ENCODE measurements at places on chromosomes 7 and 10. TPM values are rescaled to one million over a fixed set of nuclear protein-coding genes. Genes with fewer than 3 reads are reported as not detected.

GPR37 gene
- 23.6 TPM for polyA plus RNA-seq

UCN3 gene
- not detected for polyA plus RNA-seq

DNA sequence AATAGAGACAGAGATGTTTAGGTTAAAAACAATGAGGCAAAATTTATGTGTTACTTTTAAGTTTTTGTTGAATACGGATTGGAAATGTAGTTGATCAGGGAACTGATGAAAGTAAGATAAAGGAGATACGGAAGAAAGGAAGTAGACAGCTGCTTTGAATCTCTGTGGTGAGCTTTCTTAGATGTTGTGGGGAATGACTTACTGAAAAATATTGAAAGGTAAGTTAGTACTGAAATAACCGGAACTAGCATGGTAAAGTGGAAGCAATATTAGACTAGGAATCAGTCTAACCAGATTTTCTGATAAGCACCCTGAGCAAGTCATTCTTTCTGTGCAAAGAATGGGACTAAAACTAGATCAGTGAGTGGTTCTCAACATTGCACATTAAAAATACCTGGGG, 34.8 kb downstream of the LUC7L2 start:
- DNase-seq = no peak

DNA sequence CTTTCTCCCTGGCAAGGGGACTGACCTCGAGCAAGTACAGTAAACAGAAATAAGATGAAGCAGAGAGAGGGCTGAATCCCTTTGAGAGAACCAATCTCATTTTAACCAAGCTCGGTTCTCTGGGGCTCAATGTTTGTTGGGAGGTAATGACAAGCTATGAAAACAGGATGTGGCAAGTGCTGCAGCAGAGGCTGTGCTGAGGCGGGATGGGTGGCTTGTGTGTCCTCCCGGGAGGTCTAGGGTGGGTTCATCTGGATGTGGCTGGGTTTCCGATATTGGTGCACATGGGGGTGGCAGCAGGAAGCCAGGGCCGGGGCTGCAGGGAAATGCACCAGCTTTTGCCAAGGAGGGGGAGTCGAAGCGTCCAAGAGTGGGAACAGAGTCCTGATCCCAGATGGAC, 84.5 kb downstream of the AOAH start:
- no peak for DNase-seq

DNA sequence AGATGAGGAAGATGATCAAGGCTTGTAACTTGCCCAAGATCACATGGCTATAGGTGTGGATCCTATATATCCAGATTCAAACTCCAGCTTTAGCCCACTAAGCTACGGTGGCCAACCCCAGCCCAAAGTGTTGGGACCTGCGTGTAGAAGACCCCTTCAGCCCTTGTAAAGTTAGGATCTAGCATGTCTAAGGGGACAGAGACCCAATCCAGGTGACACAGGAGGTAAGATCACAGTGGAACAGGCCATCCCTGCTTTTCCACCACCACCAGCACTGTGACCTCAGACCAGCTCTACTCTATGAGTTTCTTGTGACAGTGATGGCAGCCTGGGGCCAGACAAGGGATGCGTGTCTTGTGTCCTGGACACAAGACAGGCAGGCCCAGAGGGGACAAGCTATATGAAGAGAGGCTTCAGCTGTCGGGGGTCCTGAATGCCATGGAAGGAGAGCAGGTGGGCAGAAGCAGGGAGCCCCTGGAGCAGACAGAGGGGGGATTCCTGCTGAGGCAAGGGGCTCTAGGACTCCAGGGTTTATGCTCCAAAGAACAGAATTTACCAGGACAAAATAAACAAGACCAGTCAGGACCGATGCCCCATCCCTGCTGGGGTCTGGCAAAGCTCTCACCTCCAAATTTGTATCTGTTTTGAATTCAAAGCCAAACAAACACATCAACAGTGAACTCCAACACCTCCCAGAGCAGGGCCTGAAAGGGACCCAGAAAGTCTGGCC, 10.4 kb downstream of the GPRIN2 start:
- DNase-seq = no peak

DNA sequence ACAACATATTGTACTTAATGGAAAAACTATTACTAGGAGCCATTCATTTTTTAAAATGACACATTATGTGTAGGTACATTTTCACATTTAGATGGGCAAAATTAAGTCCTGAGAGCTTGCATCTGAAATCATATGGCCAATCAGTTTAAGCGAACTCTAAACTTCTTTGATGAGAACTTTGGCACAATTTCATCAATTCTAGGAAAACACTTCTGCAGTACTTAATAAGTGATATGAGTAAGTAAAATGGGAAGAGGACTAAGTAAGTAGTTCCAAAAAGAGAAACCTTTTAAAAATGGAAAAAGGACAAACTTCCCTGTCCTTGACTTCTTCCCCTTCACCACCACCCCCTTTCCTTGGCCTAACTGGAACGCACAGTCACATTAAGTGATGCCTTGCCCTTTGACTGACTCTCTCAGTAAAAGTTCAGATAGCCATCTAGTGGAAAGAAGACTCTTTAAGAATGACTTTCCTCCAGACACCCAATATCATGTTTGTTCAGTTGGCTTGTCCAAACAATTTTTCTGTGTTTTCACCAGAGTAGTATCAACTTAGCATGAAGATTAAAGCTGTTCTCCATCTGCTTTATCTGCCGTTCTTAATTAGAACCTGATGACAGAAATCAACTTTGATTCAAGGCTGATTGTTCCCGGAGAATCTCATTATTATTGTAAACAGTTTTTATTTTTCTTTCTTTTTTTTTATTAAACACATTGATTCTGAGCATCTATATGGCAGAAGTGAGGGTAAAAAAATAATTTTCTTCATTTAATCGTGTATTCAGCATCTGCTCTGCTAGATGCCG, 45.1 kb downstream of the CNNM2 start:
- DNase-seq = no peak

- DNase-seq = no peak
Measured at GRCh38 chr7:131673576-131673975, 117.1 kb upstream of the PODXL start.

Measured in muscle of back (tissue), 13 donors.